CD4-positive, alpha-beta T cell treated with Interferon gamma for 1 hour (primary cell): ENCODE measurements at places on chromosomes 1 and 21.

DNA sequence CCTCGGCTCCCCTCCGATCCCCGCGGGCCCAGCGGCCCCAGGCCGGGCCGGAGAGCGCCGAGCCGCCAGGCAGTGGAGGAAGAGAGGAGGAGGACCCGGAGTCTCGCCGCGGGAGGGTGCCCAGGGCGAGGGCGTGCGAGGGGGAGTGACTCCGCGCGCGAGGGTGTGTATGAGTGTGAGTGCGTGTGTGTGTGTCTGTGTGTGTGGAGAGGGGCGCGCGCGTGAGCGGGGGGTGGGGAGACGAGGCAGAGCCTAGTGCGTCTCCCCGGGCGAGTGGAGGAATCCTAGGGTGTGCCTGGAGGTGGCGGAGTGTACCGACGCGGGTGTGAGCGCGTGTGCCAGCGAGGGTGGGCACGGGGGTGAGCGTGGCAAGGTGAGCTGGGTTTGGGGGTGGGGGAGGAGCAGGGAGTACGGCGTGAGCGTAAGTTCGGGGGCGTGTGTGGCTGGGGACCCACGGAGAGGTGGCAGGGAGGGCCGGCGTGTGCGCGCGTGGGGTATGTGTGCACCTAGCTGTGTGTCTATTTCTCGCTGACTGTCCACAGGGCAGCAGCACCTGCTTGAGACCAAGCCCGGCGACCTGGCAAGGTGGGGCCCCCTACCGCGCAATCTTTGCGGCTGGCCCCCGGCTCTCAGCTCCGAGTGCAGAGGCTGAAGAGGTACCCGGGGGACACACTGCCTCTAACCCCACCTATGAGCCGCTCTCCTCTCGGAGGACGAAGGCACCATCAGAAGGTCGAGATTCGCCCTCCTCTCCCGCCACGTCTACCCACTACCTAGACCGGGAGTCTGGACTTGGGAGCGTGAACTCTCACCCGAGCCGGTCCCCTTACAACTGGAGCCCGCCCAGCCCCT lies 784 bp upstream of the KCND3 start:
- DNase-seq, result no peak

DNA sequence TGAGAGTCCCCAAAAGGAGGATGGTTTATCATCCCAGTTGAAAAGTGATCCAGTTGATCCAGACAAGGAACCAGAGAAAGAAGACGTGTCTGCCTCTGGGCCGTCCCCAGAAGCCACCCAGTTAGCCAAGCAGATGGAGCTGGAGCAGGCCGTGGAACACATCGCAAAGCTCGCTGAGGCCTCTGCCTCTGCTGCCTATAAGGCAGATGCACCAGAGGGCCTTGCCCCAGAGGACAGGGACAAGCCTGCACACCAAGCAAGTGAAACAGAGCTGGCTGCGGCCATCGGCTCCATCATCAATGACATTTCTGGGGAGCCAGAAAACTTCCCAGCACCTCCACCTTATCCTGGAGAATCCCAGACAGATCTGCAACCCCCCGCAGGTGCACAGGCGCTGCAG lies 43.3 kb downstream of the ZBTB17 start:
- DNase-seq, result no peak

GRCh38 chr1:231376101-231376500 lies 38.0 kb downstream of the SPRTN start:
- DNase-seq, result no peak

GRCh38 chr21:41564871-41565274 lies 56.9 kb upstream of the TMPRSS2 start:
- no peak for DNase-seq
